ENCODE measurements at places on chromosomes 2 and 18.

- DNase-seq: no peak
Observed at GRCh38 chr18:39841482-39842365, 2113.3 kb upstream of the PIK3C3 start.

DNA sequence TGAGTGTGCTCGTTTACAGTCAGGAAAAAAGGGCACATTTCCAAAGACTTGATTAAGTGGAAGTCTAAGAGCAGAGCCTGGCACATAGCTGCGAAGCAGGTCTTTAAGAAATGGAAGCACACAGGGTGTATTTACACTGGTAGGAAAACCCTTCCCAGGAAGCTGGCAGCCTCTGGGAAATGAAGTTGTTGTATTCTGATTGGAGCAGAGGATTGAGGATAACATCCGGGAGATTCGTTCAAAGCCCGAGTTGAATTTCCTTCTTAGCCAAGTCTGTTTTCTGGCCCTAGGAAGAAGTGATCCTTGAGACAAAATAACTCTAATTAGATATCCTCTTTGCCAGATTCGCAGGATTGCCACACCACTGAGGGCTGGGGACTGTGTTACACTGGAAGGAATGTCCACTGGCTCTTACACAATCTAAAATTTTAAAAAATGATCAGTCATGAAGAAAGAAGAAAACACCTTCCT is 75.9 kb downstream of the ITGB1BP1 start:
- no peak for DNase-seq

DNA sequence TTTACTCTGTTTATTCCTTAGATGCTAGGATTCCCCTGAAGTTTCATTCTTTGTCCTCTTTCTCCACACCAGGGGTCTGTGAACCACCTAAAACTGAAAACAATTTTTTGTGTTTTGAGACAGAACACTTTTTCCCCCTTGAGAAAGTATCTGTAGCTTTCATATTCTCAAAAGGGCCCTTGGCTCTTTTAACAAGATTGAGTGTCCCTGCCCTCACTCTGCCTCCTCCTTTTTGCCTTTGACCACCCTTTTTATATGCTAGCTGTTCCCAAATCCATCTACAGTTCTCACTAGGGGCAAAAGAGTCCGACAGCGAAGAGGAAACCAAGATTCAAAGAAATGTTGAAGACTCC is 883 bp upstream of the EHBP1 start:
- no peak for DNase-seq

GRCh38 chr2:208306291-208306690 is 40.2 kb downstream of the PIKFYVE start:
- DNase-seq: no peak

GRCh38 chr2:211181626-211182025 is 625.2 kb downstream of the CPS1 start:
- no peak for DNase-seq

- no peak for DNase-seq
Observed at GRCh38 chr2:70679259-70679658, 88.7 kb downstream of the ADD2 start.

DNA sequence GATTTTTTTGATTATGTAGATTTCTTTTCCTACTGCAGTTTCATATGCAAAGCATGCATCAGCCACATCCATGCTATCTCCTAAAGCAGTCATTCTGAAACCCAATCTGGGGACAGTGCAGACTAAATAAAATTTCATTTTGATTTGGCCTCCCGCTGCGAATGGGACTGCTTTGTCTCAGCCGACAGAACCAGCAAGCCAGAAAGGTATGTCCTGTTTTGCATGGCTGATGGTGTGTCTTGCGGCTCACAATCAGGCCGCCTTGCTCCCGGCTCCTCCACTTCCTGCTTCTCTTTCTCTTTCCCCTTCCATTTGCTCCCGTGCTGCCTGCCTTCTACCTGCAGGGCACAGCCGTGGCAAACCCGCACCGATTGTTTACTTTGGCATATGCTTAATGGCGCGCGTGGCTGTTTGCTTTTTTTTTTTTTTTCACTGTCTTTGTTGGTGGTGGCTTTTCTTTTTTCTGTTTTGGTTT is 419.6 kb upstream of the POU3F3 start:
- DNase-seq: no peak

DNA sequence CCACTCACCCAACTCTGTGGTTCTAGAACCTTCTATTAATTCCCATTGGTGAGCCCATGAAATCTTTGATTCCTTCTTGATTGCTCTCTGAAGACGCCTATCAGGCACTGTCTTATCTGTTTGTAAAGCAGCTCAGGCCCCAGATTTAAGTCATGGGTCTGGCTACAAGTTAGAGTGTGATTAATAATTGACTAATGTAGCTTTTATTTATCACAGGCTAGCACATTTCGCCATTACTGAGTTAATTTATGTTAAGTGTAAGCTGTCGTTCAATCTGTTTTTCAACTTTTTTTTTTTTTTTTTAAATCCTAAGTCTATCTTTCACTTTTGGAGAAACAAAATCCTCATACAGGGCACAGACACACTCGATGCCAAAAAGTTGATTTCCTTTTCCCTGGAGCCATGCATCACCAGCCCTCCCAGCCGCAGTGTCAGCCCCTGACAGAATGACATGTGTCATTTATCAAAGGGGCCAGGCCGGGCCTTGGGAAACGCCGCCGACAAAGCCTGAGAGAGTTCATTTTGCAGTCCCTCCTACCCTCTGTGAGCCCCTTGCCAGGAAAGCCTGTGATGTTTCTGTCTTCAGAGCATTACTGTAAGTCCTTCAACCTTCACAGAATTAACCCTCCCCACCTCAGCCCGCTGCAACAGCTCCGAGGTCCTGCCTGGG is 15.8 kb downstream of the TSHZ1 start:
- no peak for DNase-seq

GRCh38 chr2:160679686-160680085 is 186.1 kb upstream of the RBMS1 start:
- DNase-seq: no peak

GRCh38 chr2:83253848-83254247 is 1205.2 kb downstream of the SUCLG1 start:
- no peak for DNase-seq

GRCh38 chr2:46300406-46300832 is 3.2 kb downstream of the EPAS1 start:
- no peak for DNase-seq

GRCh38 chr2:191352536-191352935 is 107.3 kb downstream of the MYO1B start:
- no peak for DNase-seq

DNA sequence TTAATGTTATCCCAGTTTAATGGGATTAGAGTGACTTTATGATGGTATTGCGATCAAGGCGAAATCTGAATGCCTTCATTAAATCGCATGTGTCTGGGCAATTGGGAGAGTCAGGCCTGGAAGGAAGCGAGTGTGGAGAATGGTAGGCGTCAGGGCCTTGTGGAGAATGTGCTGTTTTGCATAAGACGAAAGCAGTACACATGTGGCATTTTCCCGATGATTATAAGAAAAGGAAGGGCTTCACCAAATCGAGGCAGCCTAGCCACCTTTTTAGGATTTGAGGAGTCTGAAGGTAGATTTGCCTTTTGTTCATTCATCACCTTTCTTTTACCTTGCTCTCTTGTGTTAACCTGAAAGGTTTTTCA is 1.0 kb downstream of the ZNF532 start:
- no peak for DNase-seq

DNA sequence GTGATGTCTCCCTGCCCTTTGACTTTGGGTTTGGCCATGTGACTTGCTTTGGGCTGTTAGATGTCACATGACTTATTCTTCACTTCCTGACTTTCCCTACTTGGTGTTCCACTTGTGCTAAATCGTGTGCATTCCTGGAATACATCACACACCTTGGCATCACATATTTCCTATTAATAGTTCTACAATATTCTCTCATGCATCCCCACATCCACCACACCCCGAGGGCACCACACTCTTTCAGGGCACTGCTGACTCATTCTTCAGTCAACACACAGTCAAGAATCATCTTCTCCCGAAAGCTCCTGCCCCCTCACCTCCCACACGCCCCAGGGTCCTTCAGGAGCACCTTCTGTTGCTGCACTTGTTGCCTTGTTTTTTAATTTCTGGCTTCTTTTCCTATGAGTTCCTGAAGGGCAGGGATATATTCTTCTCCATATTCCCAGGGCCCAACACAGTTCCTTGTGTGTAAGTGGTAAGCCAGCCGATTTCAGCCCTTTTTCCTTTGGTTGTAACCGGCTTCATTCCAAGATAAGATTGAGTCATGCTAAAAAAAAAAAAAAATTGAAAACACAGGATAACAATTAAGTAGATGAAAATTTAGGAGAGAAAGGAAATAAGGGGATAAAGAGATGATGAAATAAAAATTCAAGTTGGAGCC is 341.4 kb downstream of the SLC4A3 start:
- no peak for DNase-seq

DNA sequence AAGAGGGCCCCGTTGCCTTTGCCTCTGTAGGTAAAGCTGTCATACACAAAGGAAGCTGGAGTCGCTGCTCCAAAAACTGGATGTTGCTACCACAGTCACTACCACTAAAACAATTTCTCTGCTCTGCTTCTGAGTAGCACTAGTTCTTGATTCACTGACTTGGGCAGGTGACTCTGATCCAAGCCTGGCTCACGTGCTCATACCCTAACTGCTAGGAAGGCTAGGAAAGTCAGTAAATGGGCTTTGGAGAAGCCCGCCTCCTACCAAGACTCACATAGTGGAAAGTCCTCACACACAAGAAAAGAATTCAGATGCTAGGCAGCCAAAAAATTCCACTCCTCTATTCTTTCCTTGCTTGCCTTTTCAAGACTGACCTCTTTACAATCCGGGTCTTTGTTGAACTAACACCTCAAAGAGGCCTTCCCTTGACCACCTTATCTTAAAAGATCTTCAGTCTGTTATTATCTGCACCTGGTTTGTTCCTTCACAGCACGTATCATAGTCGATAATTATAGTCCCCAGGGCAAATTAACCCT is 11.4 kb upstream of the DYNC1I2 start:
- DNase-seq: no peak

- no peak for DNase-seq
Observed at GRCh38 chr2:218883491-218884490, 3.1 kb downstream of the WNT10A start.

GRCh38 chr2:56204556-56204955 is 20.8 kb downstream of the CCDC85A start:
- DNase-seq: no peak

- DNase-seq: no peak
Observed at GRCh38 chr2:190320696-190321095, 1.1 kb upstream of the HIBCH start.

DNA sequence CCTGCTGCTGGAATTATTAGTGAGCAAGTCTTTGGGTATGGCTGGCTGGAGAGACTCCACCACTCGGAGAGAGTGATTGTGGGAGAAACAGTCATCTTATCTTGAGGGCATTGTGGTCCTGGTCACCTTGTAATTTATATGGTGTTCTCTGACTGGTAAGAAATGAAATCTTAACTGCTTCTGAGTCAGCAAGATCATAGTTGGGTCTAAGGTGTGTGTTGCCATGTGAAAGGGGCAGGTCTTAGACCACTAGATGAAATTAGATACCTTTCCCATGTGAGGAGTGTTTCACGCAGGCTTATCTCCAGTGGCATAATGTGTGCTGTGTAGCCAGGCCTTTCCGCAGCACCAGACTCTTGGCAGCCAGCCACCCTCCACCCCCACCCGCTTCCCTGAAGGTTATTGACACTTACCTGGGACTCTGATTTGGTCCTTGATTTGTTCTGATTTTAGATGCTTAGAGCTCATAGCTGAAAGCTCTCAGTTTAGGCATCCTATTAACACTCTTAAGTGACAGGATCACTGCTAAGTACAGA is 7.7 kb downstream of the MAPRE3 start:
- no peak for DNase-seq

- no peak for DNase-seq
Observed at GRCh38 chr2:96788442-96789244, 27.4 kb upstream of the CNNM3 start.

DNA sequence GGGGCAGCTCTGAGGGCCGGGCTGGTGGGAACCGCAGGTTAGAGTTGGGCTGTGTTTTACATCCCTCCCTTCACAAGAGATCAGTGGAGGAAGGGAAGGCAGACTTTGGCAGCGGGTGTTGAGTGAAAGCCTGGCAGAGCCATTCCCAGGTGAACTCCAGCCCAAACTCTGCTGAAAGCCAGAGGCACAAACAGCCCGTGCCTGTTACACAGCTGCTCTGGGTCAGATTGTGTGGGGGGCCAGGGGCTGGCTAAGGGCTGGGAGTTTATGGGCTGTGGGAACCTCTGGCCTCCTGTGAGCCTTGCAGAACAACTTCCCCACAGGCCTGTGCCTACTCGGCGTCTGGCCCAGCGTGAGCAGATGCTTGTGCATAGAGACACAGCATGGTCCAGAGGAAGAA is 286.8 kb downstream of the CLIP4 start:
- no peak for DNase-seq

GRCh38 chr2:186641132-186641806 is 51.4 kb downstream of the ITGAV start:
- DNase-seq: no peak

GRCh38 chr2:207921606-207922005 is 103.7 kb downstream of the PLEKHM3 start:
- DNase-seq: no peak

DNA sequence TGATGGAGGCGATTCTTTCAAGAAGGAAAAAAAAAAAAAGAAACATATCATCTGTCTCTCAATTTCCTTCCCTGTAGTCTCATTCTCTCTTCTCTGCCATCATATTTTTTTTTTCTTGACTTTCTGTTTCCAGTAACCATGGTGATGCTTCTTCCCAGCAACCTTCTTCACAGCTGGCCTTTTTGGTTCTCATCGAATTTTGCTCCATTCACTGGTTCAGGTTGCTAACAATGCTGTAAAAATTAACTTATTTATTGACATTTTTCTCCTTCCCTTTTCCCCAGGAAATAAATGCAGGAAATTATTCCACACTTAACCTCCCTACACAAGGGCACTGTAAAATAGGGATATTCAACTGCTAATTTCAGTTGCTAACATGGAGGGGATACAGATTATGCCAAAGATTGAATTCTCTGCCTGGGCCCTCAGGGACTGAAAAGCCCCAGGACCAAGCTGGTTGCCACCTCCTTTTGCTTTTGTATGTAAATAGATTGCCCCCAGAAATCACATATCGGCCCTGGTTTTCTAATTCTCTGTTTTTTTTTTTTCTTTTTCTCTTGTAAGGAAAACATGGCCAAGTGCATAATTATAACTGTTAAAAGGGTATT is 154.7 kb downstream of the MAP2 start:
- DNase-seq: no peak

DNA sequence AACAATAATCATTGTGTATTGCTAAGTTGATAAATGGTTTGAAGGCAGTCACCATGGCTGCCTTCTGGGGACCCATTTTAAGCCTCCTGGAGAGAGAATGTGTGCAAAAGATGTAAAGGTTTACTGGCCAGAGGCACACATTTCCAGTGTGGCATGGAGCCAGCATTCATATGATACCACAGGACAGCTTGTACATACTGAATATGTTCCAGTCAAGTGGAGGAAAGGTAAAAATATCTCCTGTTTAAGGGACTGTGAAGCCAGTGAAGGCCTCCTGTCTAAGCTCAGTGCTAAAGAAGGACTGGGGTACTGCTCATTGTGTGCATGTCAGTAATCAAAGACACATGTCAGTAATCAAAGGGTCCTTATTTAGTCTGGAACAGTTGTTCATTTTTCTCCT is 119.2 kb downstream of the BABAM2 start:
- no peak for DNase-seq

GRCh38 chr2:222521099-222521498 is 96.8 kb downstream of the SGPP2 start:
- no peak for DNase-seq

GRCh38 chr2:144629935-144630334 is 110.0 kb upstream of the ZEB2 start:
- DNase-seq: no peak

Measured in activated T-helper 1 cell treated with anti-CD3 and anti-CD28 coated beads, Interleukin-2, amount 50 U/mL, for 16 hours (primary cell).